Left hindlimb (tissue), 1 donor: ENCODE measurements at places on chromosomes 6 and 20.

DNA sequence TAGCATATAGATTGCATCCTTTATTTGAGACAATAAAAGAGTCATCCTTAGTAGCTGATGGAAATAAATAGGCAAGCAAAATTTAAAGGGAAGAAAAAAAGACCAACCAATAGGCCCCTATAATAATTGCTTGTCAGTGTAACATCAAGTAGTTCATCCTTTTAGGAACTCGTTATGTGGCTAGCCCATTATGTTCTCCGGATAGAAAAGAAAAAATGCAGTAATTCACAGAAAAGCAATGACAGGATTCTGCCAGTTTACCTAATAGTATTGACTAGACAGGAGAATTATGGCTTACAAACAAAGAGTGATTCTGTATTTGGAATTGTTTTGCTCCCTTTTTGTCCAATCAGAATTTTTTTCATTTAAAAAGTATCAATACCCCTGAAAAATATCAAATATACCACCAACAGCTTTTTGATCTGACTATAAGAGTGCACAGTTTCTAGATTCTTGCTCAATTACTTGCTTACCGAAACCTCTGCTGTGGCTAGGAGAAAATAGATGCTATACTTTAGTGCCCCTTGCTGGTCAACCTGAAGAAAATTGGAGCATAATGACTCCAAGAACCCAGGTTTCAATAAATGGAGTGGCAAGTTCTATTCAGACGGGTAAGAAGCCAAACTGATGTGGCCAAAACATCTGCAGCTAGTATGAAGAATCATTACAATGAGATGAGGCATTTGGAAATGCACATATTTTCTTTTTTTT lies 91.5 kb upstream of the SASH1 start:
- no peak for DNase-seq

DNA sequence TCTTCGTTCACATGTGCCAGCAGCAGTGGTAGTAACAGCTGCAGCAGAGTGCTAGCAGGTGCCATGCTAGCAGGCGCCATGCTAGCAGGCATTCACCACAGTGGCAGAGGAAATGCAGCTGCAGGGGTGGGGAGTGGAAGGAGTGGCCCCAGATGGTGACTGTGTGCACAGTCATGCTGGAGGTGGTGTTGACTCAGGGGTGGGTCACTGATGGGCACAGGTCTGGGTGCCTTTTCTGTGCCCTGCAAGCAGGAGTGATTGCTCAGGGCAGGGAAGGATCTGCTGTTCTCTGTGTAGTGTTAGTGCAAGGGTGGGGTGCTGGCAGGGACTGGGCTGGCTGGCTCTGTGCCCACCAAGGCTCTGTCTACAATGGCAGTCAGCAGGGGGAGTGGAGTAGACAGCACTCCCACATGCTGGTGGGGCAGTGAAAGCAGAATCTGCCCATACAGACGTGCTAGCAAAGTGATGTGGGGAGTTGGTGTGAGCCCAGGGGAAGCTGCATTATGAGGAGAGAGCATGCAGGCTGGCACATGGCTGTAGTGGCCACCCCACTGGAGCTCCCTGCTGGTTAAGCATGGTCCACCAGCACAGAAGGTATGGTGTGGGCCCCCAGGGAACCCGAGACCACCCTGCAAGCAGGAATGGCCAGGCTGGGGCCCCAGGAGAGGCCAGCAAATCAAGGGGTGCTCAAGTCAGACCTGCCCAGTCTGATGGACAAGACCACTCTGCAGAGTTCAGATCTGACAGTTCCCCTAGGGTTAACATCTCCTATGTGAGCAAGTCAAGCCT lies 11.4 kb upstream of the TSPYL4 start:
- peak; percentile 39 for DNase-seq

DNA sequence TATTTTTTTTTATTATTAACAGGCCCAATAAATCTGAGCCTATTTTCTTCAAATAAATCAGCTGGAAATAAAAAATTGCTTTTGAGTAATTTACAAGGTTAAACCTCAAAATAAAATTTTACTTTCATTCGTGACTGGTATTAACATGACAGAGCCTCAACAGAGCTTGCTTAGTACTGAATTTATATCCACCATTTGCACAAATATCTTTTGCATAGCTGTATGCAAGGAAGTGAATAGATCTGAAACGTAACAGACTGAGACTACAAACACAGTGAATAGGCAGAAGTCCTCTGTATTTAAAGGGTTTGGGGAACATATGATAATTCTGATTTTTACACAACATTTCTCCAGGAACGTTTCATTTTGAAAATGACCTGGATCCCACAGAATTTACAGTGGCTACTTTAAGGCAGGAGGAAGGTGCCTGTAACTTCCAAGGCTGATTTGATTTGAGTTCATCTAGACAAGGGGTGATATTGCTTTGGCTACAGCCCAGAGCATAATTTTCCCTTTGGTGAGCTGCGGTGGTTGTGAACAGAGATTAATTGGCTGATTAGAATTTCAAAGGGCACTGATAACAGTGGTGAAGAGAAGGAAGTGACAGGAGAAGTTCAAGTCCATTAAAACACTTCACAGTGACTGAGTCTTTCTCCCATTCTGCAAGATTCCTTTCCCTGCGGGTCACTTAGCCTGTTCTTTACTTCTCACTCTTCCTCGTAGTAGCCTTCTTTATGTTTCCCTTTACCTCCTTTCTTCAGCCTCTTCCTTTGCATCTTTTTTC lies 121.2 kb upstream of the SASH1 start:
- DNase-seq = no peak

DNA sequence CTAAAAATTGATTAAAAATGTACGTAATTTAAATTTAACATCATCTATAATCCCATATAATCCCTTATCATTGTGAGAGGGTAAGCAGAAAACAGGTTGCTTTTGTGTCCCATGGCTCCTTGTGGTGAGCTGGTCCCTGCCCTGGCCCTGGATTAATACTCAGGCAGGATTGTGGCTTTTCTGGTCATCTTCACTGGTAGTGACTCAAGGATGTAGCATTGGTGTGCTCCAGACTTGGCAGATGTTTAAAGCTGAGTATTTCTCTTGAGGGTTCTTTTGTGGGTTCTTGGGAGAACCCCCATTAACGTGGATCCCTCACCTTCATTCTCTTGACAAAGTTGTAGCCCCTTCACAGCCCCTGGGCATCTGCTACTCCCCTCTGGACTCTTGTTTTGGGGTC lies 39.3 kb downstream of the SNRNP48 start:
- no peak for DNase-seq

- DNase-seq = no peak
These were observed 116.0 kb upstream of the SLC35B3 start for GRCh38 chr6:8551386-8551785.

DNA sequence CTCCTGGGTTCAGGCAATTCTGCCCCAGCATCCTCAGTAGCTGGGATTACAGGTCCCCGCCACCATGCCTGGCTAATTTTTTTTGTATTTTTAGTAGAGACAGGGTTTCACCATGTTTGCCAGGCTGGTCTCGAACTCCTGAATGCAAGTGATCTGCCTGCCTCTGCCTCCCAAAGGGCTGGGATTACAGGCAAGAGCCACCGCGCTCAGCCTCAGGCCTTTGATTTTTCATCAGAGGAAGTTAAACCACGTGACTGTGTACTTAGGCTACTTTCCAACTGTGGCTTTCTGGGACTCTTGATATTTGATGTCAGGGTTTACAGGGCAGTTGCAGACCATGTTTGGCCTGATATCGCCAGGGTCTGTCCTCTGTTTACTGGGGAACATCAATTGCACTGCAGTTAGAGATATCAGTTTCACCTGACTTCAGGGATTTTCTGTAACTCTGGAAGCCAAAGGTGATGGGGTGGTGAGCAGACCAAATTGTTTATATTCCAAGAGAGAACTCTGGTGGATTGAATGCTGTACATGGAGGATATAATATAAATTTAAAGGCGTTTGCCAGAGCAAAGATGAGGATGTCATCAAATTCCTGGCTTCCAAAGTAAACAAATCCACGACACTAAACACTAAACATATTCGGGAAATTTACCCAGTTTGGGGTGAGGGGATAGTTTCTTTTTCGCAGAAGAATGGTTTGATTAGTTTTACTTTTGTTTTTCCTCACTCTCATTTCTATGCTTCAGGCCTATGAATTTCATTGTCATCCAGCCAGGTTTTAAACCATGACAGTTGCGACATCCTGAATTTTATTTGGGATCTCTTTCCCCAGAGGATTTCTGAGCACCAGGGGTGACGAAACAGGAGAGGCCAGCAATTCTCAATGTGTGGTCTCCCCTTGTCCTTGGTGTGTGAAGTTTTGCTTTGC lies 4.2 kb downstream of the PSMF1 start:
- DNase-seq = no peak

GRCh38 chr6:75266716-75267291 lies 17.8 kb downstream of the TMEM30A start:
- no peak for DNase-seq

DNA sequence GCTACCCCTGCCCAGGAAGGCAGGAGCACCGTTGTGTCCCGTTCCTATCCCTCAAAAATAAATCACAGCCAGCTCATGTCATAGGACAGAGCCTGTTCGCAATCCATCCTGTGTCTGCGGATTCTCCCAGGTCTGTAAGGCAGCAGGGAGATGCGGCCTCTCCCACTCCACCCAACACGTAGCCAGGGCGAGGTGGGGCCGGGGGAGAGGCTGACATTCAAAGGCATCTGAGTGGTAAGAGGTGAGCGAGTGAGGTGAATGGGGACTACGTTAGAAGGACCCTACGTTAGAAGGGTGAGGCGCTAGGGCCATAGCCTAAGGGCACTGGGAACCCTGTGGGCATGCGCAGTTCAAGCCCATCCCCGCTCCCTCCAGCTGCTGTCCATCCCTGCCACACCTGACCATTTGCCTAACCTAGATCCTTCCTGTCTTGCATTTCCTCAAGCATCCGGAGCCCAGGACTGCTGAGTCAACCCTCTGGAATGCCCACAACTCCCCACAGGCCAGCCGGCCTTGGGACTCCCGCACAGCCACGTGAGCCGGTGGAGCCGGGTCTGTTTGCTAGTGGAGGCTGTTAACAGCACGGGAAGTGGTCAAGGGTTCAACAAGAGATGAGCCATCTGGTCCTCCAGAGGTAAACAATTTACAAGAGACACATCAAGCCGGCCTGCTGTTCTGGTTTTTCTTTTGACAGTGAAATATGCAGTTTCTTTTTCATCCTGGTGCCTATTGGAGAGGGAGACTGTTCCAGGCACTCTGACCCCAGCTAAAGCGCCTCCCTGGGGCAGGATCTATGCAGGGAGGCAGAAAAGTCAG lies 45.9 kb downstream of the RIPOR3 start:
- peak; percentile 12 for DNase-seq

- peak; percentile 65 for DNase-seq
These were observed 52.1 kb upstream of the BEND6 start for GRCh38 chr6:56902641-56903464.

DNA sequence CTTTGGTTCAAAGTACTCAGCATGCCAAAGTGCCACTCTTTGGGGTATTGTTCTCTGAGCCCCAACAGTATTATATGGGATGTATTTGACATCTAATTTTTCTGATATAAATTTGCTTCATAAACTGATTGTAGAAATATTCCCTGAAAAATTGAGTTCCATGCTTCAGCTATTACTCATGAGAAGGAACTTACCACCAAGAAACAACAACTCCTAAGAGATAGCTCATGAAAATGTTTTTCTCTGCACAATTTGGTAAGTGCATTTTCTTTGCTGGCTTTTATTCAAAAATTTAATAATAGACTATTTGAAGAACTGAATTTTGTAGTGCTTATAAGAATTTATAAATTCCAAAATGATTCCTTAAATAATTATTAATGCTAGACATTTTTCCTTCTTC lies 12.8 kb upstream of the TPD52L1 start:
- no peak for DNase-seq

GRCh38 chr6:93416571-93417420 lies 2.6 kb downstream of the EPHA7 start:
- DNase-seq = peak; percentile 75

DNA sequence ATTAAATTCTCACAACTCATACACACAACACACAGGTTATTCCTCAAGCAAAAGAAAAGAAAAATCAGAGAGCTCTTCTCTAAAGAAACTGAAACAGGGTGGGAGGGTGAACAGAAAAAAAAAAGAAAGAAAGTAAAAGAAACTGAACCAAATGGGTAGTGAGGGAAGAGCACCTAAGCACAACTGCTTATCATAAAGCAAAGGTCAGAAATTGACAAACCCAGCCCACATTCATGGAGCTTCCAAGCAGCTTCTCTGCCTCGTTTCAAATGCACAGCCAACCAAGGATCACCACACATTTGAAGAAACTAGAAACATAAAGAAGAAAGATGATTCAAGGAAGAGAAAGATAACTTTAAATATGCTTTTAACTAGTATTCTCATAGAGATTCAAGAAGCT lies 90.5 kb downstream of the RNGTT start:
- no peak for DNase-seq

- no peak for DNase-seq
These were observed 179.8 kb downstream of the LINC00237 start for GRCh38 chr20:20926222-20926905.

GRCh38 chr20:728256-728944 lies 39.9 kb downstream of the SLC52A3 start:
- DNase-seq = peak; percentile 50

DNA sequence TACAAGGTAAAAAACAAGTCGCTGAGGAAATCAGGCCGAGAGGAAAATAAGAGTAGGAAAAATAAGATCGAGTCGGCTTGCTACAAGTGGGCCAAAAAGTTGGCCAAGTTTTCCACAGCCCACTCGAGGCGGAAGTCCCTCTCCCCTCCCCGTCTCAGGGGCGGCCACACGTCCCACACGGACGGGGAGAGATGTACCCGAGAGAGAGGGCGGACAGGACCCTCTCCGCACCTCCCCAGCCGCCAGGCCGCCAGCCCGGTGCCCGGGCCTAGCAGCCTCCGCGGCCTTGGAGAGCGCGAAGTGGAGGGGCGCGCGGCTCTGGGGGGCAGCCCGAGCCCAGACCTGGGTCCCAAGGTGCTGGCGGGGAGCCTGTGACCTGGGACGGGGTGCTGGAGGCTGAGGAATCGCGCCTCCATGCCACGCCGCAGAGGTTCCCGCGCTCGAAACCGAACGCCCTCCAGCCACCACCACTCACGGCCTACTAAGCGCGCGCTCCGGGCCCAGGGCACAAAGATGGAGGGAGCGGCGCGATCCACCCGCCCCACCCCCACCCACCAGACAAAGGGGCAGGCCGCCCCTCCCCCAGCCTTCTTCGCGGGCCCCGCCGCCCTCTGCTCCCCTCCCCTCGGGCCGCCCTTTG lies 1.9 kb upstream of the HMGA1 start:
- DNase-seq = peak; percentile 36

DNA sequence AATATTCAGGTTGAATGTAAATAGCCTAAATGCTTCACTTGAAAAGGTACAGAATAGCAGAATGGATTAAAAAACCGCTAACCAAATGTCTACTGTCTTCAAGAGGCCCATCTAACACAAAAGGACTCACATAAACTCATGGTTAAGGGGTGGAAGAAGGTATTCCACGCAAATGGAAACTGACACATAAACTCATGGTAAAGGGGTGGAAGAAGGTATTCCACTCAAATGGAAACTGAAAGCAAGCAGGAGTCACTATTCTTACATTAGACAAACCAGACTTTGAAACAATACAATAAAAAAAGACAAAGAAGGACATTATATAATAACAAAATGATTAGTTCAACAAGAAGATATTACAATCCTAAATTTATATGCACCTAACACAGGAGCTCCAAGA lies 38.3 kb upstream of the PKIB start:
- DNase-seq = no peak
